Stimulated activated CD4-positive, alpha-beta T cell treated with anti-CD3 and anti-CD28 coated beads, Interleukin-2, amount 100 ng/mL, for 48 hours (primary cell): ENCODE measurements at places on chromosomes 12 and 14.

DNA sequence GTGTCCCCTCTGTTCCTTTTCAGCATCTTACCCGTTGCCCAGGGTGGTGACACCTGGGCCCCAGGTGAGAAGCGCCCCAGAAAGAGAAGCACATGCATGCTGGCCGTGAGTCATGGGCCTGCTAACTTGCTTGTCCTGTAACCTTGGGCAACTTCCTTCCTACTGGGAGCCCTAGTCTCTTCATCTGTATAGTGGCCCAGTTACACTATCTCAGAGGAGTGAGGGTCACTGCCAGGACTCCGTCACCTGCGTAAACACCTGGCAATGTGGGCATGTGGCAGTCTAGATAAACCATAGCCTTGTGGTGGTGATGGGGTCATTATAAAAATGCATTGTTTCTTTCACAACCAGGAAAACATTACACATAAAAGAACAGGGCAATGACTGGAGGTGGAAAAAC, 125.2 kb downstream of the SLC25A47 start:
- DNase-seq, result no peak

DNA sequence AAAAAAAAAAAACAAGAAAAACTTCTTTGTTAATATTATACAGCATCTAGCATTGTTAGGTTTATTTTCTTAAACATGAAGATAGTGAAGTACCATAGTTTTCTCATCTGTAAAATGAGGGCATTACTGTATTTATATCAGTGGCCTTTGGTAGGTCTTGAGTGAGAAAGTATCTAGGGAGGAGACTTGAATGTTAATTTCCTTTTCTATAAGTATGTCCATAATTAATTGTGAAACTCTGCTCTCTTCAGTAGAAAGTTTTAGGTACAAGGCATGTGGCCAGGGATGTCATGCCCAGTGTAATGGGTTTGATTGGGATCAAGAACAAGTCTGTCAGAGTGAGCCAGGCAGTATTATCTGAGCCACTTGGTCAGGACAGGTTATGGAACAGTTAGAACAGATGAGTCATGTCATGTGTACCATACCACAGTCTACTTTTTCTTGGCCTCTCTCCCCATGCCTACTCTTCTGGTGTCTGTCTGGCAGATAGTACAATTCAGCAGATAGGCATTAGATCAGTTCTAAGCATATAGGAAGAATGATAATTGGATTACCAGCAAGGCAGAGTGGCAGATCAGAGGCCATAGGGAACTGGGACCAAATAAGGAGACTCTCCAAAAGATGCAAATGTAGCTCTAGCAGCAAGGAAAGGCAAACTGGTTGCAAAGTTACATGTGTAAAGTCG, 30.4 kb downstream of the FBXO34 start:
- DNase-seq, result no peak

- DNase-seq, result no peak
Measured at GRCh38 chr14:68784226-68784910, 8.5 kb downstream of the ZFP36L1 start.

DNA sequence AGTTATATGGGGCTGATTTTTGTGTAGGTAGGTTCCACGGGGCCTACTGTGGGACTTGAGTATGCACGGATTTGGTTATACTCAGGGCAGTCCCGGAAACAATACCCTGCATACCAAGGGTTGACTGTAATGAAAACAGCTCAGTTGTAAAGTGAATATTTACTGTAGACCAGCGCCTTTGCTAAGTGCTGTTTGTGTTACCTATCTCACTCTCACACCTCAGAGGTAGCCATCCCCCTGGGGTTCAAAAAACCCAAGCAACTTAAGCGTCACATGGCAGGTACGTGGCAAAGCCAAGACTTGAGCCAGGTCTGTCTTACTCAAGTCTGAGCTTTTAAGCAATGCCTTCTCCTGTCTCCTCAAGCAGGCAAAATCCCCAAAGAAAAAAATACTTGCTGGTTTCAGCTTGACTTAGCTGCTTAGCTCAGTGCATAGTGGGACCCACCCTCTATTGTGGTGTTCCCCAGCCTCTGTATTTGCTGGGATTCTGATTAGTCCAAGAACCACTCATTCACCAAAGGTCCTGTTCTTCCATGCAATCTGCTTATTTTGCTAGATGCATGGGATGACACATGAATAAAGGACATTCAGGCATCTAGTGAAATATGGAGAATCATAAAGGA, 34.2 kb upstream of the STRN3 start:
- no peak for DNase-seq

GRCh38 chr12:108441549-108441948, 73.5 kb upstream of the FICD start:
- DNase-seq, result no peak

- DNase-seq, result no peak
Measured at GRCh38 chr12:85831327-85831990, 4.8 kb downstream of the RASSF9 start.

- DNase-seq, result no peak
Measured at GRCh38 chr14:43540948-43541347, 966.1 kb downstream of the FSCB start.

GRCh38 chr12:124861492-124861891, 2.2 kb downstream of the SCARB1 start:
- no peak for DNase-seq

DNA sequence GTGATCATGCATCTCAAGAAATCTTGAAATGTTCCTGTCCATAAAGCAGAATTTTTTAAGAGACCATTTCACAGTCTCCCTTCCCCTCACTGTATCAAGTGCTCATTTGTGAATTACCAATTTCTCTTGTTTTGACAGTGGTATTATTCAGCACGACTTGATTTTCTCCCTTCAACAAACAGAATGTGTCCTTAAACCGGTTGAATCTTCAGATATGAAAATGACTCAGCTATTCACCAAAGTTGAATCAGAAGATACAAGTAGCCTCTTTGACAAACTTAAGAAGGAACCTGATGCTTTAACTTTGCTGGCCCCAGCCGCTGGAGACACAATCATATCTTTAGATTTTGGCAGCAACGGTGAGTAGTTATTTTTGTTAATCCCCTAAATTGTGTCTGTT, 25.5 kb upstream of the SNAPC1 start:
- DNase-seq, result no peak

GRCh38 chr12:11978726-11979384, 91.9 kb upstream of the BCL2L14 start:
- no peak for DNase-seq

DNA sequence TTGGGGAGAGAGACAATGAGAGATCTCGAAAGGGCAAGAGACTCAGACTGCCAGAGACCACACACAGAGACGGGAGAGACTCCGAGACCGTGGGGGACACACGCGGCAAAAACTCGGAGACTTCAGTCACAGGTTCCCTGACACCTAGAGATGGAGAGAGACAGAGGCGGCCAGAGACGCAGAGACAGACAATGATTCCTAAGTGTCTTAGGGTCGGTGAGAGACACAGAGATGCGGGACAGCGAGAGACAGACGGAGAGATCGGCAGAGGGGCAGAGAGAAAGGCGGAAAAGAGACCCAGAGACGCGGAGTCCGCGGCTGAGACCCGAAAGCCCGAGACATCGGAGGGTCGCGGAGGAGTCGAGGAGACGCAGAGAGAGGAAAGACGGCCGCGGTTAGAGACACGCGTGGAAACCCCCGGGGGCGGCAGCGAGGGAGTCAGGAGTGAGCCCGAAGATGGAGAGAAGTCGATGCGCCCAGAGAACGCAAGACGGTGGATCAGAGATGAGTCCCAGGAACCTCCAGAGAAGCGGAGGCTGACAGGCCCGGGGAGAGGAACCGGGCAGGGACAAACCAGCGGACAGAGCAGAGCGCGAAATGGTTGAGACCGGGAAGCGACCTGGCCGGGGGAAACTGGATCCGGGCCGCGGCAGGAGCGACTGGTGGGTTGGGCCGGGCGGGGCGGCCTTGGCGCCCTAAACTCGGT, 7.8 kb downstream of the LHX5 start:
- DNase-seq, result no peak

GRCh38 chr12:113127791-113128199, 7.8 kb downstream of the RASAL1 start:
- no peak for DNase-seq

DNA sequence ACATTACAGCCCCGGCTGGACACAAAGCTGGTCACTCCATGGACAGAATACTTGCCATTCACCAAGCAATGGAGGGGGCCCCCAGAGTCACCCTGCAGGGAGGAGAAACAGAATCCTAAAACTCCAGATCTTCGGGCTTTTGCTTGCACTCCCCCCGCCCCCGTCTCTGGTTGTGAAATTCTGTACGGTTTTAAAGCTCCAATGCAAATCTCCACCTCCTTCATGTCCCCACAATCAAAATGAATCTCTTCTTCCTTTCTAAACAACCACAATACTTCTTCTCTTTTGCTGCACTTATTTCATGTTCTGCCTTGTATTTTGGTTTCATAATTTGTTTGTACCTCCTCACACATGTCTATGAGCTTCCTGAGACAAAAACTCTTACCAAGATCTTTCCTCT, 5.8 kb upstream of the BIN2 start:
- no peak for DNase-seq

GRCh38 chr12:27437839-27438238, 8.7 kb upstream of the SMCO2 start:
- no peak for DNase-seq

DNA sequence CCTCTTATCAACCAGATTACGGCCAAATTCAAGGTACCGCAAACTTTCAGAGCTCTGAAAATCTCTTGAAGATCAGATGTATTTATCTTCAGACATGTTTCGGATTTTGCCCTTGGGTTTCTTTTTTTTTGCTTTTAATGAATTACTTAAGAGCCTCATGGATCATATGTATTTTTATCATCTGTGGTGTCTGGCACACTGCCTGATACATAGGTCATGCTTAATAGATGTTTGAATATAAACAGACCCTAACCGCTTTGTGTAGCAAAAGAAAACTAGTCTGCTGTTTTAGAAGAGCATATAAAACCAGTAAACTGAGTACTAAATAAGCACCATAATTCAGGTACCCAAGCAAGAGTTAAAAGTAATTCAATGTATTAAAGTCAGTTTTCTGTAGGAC, 20.1 kb upstream of the TBK1 start:
- no peak for DNase-seq

- no peak for DNase-seq
Measured at GRCh38 chr12:65113621-65114035, 7.5 kb downstream of the WIF1 start.

- DNase-seq, result no peak
Measured at GRCh38 chr12:1799882-1800400, 20.4 kb upstream of the LRTM2 start.

DNA sequence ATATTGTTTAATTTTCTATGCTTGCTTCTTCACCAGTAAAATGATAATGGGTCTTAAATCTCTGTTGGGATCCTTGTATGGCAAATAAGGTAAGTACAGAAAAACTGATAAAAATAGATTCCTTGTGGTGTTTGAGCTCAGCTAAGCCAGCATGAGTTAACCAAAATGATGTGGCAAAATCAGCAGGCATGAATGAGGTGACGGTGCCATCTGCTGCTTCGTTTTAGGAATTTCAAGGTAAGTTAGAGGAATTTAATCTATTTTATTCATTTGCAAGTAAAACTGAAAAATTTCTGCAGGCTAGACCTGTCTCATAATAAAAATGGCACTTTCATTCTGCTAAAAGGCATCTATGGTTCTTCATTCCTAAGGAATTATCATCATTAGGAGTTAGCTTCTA, 10.0 kb upstream of the CLEC7A start:
- DNase-seq, result peak; percentile 15

DNA sequence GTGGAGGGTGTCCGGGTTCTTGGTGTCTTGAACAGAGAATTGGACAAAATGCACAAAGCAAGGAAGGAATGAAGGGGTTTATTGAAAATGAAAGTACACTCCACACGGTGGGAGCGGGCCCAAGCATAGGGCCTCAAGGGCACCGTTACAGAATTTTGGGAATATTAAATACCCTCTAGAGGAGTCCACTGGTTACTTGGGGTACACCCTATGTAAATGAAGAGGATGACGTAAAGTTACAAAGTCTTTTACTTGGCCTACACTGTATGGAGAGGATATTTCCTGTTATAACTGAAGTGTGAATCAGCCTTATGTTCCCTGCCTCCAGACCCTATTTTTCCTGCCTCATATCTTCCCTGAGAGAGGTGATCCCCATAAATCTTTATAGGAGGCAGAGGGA, 102.6 kb downstream of the RIN3 start:
- DNase-seq, result no peak

GRCh38 chr12:124230117-124230757, 64.7 kb upstream of the RFLNA start:
- no peak for DNase-seq

DNA sequence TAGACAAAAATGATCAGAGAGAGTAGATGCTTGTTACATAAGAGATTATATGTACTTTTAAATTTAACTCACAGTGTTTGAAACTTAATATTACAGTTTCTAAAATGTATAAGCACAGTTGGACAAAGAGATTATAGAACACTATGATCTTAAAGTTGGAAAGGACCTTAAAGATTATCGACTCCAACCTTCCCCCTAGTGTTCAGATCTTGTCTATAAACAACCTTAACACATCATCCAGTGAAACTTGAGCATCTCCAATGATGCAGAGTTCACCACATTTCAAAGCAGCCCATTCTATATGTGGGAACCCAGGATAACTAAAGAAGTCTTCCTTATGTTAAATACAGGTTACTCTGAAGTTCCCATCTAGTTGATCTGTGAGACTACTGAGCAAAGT, 480.8 kb downstream of the RMST start:
- no peak for DNase-seq

GRCh38 chr14:63633801-63634200, 7.9 kb downstream of the WDR89 start:
- DNase-seq, result no peak

- DNase-seq, result no peak
Measured at GRCh38 chr12:122989225-122989839, 8.9 kb downstream of the ARL6IP4 start.

GRCh38 chr12:94100990-94101737, 47.2 kb upstream of the PLXNC1 start:
- peak; percentile 88 for DNase-seq

GRCh38 chr14:49193332-49194065, 392.7 kb downstream of the RPS29 start:
- DNase-seq, result no peak

DNA sequence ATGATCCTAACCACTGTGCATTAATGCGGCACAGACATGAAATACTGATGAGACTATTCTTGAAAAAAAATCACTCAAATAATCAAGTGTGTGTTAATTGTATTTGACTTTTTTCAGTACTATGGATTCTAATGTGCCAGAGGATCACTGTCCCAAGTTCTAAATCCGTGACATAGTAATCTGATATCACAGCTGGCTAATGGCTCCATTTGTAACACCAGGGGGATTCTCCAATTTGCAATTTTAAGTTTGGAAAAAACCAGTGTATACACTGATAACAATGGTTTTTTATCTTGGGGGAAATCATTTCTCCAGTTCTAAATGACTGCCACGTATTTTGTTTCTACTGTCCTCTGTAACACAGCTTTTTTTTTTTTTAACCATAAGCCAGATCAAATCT, 33.0 kb downstream of the MPHOSPH9 start:
- no peak for DNase-seq
